ENCODE measurements at places on chromosomes 3 and 15.

DNA sequence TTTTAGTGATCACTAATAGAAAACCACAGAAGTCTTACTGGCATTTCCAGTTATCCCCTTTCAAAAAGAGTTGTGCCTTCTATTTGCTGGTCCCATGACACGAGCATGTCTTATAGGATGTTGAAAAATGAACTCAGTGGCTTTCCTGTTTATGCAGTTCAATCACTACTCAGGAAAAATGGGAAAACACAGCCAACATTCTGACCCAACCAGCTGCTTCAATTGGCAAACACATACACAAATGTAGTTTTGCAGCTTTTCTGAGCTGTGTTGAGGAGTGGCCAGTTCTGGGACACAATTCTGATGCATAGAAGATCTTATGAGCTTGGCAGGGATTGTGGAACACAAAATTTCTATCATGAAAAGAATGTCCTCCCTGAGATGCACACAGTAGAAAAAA, 40.3 kb downstream of the FSTL1 start:
- DNase-seq = no peak

- no peak for DNase-seq
Observed at GRCh38 chr3:50737906-50738598, 63.3 kb downstream of the DOCK3 start.

DNA sequence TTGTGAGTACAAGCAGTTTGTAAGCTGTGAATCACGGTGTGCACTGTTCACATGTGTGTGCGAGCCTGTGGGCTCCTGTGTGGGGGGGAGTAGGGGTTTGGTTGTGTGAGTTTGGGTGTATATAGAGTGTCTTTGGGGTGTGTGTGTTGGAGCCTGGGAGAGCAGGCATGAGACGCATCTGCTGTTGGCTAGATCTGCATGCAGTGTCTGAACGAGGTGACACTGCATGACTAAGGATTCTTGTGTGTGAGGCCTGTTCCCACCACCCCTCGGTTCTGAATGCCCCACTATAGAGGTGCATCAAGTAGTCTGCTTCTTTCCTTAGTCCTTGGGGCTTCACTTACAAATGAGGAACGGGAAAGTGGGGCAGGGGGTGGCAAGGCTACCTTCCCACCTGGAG, 68.4 kb downstream of the MAGEF1 start:
- DNase-seq = no peak

DNA sequence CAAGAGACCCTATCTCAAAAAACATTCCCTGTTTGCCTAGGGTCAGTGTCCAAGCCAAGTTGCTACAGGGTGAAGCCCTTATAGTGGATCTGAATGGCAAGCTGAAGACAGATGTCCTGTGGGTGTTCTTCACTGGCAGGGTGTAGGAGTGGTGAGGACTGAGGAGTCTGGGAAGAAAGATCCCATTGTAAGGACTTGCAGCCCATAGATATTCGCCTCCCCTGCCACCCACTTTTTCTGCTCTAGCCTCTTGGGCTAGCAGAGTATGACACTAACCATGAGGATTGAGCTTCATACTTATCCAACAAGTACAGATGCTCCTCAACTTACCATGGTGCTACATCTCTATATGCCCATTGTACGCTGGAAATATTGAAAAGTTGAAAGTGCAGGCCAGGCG, 13.2 kb downstream of the CYP19A1 start:
- no peak for DNase-seq

- DNase-seq = no peak
Observed at GRCh38 chr3:38493031-38493430, 3.1 kb upstream of the EXOG start.

DNA sequence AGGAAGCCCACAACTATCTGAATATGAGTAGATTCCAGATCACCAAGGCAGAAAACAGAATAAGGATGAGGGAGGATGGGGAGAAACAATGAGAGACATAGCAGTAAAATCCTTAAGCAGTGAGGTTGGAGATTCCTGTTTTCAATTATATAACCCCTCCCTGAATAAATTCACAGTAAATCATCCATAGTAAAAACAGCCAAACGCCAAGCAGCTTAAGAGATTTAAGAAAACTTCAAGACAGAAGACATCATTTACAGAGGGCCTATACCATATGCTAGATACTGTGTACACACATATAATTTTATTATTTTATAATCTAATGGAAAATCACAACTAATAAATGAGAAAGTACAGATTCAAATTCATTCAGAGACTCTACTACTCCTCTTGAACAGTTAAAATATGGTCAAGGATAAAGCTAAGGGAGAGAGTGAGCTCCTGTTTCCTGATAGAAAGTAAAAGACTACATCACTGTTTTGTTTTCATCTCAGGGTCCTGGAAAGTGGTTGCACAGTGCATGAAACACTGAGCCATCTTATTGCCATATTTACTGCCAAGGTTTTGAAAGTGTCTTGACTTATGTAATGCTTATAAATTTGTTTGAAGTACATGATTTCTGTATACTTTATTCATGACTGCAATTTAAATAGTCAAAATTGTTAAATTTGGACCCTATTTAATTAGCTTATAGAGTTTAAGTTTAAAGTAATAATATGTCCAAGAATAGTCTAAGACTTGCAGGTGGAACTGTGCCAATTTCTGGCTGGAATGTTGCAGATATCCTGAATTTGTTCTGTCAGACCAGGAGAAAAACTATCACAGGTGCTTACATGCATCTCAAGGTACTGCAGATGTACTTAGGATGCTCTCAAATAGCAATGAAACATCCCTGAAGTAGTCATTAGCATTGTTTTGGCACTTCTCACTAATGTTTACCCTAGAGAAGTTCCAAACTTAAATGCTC, 141.4 kb downstream of the TBL1XR1 start:
- DNase-seq = peak; percentile 89

DNA sequence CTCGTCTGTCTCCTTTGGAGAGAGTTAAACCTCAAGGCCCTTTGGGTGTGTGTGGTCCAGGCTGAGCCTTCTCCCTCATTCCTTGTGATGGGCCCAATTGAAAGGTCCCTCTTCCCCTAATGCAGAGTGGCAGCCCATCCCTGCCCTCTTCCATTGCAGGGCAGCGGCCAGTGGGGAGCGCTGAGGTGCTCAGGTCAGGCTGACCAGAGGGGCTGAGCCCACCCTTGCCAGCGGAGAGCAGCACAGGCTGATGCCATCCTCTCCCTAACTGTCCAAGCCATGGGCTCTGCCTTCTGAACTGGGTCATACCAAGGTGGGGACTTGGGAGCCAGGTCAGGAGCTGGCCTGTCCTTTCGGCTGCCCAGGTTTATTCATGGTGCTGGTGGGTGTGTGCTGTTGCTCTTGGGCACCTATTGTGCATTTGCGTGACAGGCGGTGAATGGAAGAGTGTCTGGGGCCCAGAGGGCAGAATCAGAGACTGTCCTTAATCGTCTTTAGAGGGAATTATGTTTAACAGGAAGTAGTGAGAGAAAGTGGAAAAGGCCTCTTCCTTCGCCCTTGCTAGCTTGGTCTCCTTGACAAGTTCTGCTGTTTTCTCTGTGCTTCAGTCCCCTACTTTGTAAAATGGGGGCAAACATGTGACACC, 96.9 kb downstream of the VGLL4 start:
- no peak for DNase-seq

DNA sequence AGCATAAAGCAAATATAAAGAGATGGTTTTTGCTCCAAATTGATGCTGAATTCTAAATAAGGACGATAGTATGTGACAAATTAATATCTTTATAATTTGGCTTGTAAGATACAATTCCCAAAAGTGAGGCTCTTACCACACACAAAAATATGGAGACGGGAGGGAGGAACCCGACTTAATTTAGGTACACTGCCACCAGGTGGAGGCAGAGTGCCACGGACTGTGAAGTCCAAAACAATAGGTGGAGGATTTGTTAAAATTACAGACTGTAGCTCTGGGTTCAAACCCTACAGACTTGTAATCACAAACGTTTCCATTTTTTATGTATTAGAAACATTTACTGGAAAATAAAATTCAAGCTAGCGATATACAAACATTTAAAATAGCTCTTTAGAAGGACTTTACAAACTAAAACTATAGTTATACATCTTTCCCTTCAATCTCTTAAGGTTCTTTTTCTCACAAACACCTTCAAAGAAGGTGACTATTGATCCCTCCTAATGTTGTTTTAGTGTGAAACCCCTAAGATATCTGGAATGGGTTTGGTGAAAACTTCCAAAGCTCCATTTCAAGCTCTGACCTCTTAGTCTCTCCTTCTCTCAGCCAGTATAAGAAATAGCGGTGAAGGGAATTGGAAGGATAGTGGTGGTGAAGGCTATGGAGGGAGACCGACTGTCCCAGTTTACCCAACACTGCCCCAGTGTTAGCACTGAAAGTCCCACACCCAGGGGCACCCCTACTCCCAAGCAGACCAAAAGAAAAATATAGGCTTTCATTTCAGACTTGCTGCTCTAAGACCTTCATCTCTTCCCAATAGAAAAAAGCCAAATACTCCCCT, 89.7 kb downstream of the AQP9 start:
- DNase-seq = no peak

DNA sequence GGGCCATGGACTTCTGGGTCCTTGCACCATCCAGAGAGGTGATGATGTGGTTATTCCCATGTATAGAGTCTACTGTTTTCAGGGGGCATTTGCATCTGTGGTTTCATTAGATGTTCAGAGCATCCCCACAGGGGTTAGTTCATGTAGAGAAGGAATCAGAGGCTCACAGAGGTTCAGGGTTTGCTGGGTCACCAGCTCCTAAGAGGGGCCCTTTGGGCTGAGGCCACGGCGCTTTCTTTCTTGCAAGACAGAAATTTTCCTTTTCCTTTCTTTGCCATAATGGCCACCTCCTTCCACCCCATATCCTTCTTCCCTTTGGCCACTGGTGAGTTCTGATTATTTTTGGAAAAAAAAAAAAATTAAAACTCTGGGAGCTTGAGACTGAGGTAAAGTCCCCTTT, 62.3 kb downstream of the APBA2 start:
- no peak for DNase-seq

DNA sequence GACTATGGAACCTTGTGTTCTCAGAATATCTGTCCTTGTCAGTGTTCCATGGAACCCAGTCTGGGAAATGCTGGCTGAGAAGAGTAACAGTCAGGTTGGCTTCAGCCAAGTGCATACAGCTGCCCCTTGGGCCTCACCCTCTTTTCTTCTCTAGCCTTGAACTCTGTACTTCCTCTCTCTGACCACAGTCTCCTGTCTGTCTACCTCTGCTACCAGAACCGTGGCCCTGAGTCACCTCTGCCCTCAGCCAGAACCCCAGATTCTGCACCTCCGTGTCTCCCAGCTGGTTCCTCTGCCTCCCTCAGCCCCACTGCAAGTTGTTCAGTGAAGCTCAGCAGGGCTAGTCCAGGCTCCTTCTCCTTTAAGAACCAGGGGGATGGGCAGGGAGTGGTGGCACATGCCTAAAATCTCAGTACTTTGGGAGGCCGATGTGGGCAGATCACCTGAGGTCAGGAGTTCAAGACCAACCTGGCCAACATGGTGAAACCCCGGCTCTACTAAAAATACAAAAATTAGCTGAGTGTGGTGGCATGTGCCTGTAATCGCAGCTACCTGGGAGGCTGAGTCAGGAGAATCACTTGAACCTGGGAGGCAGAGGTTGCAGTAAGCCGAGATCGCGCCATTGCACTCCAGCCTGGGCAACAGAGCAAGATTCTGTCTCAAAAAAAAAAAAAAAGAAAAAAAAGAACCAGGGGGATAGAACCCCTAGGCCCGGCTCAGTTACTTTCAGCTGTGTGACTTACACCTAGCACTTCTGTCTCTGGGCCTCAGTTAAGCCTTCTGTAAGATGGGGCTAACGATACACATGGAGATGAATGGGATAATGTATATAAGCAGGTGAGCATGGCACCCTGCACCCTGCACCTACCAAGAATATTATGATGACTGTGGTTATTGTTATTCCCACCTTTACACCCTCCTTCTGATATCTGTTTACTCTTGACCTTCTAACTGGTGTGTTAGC, 24.3 kb upstream of the TATDN2 start:
- no peak for DNase-seq

- peak; percentile 22 for DNase-seq
Observed at GRCh38 chr15:69976366-69976994, 121.2 kb downstream of the TLE3 start.

DNA sequence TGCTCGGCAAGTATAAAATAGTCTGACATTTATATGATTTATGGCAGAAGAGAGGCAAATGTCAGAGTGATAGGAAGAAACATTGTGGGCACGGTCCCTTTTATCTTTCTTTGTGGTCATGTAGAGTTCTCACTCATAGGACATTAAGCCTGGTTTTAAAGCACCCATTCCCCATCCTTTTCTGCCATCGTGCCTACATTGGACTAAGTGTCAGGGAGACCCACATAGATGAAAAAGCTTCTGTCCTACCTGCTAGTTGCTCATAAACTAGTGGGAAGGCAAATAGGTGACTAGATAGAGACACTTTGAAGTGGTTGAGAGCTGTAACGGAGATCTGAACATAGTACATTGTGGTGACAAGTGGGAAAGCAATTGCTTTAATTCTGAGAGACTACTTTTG, 155.7 kb downstream of the B3GALNT1 start:
- DNase-seq = no peak

DNA sequence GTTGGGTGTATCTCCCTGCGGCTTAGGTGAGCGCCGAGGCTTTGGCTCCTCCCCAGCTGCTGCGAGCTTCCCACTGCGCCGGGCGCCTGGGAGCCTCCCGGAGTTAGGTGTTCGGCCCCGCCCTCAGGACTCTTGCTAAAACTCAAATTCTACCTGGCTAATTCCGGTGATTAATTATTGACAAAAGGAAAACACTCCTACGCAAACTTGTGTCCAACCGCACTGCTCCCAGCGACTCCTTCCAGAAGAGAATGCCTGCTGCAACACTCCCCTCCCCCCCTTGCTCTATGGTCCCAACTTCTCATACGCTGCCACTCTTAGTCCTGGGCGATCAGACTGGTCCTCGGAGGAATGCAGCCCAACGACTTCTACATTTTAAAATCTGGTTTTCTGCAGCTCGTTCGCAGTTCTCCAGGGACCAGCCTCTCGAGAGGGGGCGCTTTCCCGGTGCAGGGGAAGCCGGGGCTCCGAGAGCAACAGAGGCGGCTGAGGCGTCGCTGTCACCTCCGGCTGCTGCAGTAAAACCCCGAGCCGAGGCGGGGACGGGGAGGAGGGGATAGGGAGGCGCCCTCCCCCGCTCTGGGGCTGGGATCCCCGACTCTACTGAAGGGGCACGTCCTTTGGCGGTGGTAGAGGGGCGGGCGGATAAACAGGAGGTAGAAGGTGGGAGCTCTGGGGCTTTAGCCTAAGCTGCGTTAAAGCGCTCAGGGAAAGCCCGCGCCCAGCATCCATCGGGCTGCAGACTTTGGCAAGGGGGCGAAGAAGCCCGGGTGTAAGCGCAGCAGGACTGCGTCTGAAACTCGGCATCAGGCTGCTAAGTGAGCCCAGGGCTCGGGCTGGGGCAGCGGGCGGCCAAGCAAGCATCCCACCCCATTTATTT, at the start of gene SPTSSB:
Gene SPTSSB (minus strand): TSS at position 77 of the 880 bp plus-strand sequence. CDS start 25,194 bp downstream, outside the sequence.
- no peak for DNase-seq
